GM19239 (cell line): ENCODE measurements at places on chromosomes 3 and 15.

DNA sequence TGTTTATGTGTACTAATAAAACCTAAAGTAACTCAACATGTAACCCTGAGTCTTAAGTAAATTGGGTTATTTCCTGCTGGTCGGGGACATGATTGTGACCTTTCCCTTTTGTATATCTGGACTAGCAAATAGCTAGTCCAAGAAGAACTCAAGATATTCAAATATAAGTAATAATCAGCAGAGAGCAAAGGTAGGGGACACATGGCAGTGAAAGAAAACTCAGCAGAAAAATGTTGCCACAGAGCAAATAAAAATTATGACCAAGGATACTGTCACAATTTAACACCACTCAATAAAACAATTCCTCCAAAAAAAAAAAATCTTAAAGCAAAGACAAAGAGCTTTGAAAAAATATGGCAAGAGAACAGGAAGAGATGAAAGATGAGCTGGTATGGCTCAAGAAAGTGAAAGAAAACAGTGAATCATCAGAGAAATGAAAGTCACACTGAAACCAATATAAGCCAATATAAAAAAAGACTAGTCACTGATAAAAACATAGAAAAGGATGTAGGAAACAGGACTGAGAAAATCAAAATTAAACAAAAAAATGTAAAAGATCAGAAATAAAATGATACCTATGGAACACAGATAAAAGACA is 43.4 kb downstream of the HLTF start:
- peak; percentile 17 for DNase-seq

- no peak for DNase-seq
Measured at GRCh38 chr3:114005481-114005880, 50.8 kb downstream of the CCDC191 start.

DNA sequence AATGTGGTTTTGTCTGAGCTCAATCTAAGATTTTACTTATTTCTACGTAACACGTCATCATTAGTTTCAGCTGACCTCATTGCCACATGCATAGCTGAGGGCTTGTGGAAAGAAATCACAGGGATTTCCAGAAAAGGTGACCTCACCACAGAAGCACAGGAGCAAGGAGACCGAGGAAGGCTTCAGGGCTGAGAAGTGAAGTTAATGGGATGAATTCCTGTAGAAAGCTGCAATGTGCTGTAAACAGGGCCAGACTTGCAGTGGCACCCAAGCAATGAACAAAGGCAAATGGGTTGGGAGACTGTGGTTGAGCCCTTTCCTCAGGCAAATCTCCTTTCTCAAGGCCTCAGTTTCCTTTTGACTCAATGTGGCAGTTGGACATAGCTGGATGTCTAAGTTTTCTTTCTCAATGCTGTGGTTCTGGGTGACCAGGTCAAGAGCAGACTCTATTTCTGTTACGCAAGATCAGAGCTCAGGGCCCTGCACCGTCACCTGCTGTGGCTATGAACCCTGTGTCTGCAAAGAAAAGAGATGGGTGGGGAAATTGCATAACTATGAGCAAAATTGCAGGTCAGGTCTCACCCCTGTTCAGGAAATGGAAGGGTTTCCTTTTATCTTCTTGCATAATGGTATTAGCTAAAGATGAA is 252.2 kb upstream of the TBL1XR1 start:
- peak; percentile 19 for DNase-seq

- DNase-seq = no peak
Measured at GRCh38 chr15:57505949-57506391, 85.7 kb upstream of the MYZAP start.

DNA sequence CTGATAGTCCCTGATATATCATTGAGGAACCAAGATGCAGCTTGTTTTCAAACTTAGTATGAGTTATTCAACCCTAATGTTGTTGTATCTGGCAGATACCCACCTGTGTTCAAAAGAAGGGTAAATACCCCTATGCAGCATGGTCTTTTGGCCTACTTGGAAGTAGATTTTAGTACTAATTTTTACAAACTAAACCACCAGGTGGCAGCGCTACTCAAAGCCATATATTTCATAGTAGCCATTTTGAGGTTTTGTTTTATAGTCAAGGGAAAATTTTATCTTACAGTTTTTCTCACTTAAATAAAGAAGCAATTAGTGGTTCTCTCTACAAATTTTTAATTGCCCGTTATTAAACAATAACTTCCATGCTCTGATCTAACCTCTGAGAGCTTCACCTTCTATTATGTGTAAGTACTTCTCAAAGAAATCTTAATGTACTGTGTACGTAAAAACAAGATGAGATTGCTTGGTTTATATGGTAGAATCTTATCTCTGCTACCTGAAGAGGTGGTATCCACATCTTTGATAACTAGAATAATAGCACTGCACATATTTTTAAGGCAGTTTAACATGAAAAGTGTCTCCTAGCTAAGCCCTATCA is 31.5 kb upstream of the MLF1 start:
- DNase-seq = peak; percentile 3

- DNase-seq = no peak
Measured at GRCh38 chr3:194325424-194326153, 25.5 kb downstream of the CPN2 start.

DNA sequence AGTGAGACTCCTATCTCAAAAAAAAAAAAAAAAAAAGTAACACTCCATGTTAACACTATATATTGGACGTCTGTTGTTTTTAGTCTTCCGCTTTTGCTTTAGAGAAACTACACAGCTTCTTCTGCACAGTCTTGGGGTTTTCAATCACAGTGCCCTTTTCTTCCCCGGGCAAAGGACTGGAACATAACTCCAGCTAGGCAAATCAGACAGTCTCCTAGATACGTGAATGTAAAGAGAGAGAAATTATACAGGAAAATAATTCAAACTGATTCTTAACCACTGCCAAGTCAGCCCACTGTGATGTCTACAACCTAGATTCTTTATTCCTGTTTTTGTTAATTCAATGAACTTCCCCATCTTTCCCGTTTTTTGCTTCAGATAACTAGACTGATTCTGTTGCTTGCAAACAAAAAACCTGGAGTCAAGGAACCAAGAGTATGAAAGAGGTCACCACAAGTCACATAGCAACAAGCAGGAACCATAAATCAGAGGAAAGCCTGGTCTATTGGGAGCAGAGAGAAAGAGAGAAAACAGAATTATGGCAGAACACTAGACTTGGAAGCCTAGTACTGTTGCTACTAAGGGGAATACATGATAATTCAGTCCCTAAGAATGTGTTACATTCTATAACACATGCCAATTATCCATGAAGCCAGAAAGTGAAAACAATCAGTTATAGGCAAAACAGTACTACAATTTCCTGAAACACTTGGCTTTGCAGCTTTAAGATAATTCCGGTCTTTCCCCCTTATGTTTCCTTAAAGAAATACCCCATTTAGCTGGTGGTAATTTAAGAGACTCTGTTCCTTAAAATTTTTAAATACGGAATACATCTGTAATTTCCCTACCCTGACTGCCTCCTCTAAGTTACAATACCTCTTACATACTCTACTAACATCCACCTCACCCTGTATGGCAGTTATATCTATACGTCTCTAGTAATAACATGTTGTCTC is 63.1 kb downstream of the TBL1XR1 start:
- no peak for DNase-seq

DNA sequence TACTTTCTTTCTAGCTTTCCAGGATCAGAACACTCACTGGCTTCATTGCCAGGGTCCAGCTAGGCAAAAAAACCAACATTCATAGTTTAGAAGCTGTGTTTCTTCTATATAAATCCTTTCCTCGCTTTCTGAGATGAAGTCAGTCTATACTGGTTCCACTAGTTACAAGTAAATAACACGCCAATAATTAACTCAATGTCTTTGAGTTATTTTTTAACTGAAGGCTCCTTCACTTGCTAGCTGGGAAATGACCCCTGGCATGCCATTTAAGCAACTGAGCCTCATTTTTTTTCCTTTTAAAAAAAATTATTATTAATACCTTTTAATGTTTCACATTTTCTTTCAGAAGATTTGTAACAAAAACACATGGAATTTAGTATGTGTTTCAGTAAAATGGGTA is 2.1 kb upstream of the CCDC174 start:
- DNase-seq = no peak

DNA sequence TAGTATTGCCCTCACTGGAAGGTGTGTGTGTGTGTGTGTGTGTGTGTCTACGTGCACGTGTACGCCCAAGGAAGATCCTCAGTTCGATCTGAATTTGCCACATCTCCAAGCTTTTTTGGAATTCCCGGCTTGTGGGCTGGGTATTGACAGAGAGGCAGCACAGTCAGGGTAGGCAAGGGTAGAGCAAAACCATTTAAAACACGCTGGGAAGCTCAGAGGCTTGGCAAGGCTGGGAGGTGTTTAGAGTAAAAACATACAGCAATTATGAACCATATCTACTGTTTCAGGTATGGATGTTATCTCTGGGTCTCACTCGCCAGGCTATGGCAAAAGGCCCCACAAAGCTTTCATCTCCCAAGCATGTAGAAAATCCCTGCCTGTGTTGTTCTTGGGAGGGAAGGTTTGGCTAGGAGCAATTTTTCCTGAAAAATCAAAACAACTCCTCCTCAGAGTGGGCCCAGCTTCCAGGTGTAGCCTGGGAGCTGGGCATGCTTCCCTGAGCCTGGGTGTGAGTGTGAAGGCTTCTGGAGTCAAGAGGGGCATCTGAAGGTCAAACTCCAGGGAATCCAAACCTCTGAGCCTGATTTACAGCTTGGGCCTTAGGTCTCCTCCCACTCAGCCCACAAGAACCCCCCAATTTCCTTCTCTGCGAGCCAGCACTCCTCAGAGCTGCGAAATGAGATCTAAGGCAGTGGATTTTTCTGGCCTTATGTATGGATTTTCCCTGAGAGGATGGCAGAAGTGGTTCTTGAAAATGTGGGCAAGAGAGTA is 244.8 kb upstream of the TPRG1 start:
- DNase-seq = no peak

GRCh38 chr15:88894819-88895767 is at the start of gene HAPLN3:
Gene HAPLN3, minus strand, starts transcription at chr15:88895544. Its CDS starts 8,246 bp downstream, at chr15:88887298.
- DNase-seq = peak; percentile 54

DNA sequence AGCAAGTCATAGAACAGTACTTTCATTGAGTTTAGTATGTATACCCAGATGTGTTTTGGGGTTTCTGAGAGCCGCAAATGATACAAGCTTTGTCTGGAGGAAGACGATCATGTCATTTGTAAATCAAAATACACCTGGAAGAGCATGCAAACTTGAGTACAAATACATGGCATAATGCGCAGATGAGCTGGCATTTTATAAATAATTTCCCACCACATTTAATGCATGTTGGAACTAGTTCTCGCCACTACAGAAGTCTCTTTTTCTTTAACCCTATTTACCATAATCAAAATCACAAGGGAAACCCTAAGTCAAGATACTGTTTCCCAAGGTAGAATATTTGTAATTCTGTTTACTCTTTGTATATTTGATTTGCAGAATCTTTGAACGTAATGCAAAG is 318.6 kb downstream of the EPHA3 start:
- DNase-seq = no peak

GRCh38 chr3:117054556-117054955 is 345.0 kb downstream of the TUSC7 start:
- DNase-seq = no peak

GRCh38 chr3:17119201-17120072 is 234.7 kb downstream of the PLCL2 start:
- no peak for DNase-seq

GRCh38 chr3:9416139-9416780 is 18.8 kb downstream of the SETD5 start:
- no peak for DNase-seq

DNA sequence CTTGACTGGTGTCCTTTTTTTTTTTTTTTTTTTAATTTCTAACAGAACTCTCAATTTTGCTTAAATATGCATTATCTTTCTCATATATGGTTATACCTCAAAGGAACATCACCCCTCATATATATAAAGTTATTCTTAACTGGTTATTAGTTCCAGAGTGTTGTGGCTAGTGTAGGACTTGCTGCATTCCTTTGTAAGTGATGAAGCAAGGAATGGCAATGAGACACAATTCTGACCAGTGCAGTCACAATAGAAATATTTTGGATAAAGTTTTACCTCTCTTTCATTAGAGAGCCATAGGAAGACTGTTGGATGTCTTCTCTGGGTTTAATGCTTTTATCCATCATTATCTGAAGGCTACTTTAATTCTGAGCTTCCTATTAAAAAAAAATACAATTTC is 75.5 kb upstream of the CBLB start:
- no peak for DNase-seq

DNA sequence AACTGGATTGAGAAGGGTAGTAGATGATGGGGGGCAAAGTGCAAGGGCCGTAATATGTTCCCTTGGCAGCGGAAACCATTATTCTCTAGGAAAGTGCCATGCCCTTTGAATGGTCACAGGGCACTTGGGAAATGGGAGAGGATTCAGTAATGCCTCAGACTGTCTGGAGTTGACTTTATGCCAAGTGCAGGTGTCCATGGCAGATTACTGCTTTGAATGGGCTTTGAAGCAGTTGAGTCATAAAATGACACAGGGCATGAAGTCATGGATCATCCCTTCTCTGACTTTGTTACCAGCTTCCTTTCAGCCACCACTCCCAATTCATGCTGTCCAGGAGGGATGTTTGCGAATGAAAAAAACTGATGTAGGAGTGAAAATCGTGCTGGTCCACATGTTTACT is 20.1 kb downstream of the AADACL2 start:
- no peak for DNase-seq
